ENCODE measurements at places on chromosomes 16 and 17.

- DNase-seq = no peak
Observed at GRCh38 chr16:4894276-4895150, 42.4 kb downstream of the PPL start.

GRCh38 chr16:31141489-31142108, 6.1 kb upstream of the PRSS8 start:
- no peak for DNase-seq

GRCh38 chr16:83409347-83409746, 398.4 kb upstream of the HSBP1 start:
- DNase-seq = no peak

DNA sequence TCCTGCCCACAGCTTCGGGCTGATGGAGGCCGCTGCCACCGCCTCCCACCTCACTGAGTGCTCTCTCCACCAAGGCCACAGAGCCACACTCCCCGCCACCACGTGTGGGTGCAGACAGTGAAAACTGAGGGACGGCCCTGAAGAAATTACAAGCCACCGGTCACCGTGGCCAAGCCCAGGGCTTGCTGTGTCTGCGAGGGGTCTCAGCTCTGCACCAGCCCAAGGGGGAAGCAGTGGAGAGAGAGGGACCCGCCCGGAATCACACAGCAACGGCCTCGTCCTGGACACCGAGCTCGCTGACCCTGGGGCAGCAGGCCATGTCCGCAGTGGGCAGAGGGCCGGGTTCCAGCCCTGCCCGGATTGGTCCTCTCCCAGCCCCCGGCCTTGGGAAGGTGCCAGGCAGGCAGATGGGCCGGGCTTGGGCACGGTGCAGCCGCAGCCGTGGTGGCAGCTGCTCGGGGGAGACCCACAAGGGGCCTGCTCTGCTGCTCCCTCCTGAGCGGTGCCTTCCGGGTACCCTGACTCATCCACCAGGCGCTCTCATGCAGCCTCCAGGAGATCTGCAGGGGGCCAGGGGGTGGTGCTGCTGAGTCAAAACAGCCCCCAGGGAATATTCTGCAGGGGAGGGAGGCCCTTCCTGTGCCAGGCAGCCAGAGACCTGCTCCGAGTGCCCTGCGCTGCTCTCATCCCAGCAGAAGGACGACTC, 52.0 kb downstream of the CBFA2T3 start:
- DNase-seq = no peak

Measured in LNCaP clone FGC (cell line).